ENCODE measurements at places on chromosomes 16 and 17.
A peak's percentile ranks its signal among the peaks of the same experiment; 100 is the strongest.

- no peak for DNase-seq
These were observed 89.4 kb downstream of the ADCY9 start for GRCh38 chr16:4026854-4027253.

DNA sequence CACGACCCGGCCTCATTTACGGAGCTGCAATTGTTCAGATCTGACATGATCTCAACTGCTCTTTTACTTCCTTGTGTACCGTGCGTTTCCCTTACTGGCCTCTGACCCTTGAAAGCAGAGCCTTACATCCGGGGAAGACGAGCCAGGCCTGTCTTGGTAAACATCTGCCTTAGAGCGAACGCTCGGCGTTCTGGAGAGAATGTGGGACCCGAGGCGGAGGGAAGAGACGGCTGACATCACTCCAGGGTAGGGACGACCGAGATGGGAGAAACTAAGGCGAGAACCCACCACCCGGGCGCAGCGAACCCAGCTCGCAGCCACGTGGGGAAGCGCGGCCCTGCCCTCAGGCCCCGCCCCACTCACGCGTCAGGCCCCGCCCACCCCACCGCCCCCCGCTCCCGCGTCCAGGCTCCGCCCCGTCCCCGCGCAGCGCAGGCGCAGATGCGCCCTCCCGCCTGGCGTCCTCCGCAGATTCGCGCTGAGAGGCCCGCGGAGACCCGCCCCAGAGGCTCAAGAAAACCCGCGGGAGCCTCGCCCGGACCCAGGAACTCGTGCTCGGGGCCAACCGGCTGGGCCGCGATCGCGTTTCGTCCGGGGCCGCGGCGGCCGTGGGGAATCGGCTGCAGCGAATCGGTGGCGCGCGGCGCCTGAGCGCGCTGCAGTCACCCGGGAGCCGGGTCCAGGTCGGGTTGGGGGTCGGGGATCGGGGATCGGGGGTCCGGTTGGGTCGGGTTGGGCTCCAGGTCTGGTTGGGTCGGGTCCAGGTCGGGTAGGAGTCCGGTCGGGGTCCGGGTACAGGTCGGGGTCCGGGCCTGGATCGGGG lies at the start of gene TELO2:
Gene TELO2, plus strand, starts transcription at position 438 of the 823 bp plus-strand sequence. CDS start 922 bp downstream, outside the sequence.
- DNase-seq, result peak; percentile 81

GRCh38 chr17:50818261-50818660 lies 17.1 kb upstream of the WFIKKN2 start:
- DNase-seq, result no peak

DNA sequence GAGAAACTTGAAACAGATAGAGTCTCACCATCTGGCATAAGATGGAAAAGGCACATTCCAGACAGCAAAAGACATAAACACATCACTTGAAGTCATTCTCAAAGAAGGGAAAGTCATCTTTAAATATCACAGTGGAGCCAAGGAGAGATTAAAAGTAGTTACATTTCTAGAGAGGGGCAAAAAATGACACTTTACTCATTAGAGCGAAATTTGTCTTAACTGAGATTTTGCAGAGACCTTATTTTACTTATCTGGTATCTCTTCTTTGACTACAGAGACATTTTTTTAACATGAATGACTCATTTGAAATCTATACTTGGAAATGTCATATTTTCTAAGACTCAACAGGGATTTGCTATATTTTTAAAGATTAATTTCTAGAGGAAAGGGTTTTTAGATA lies 339.0 kb upstream of the KIF2B start:
- DNase-seq, result no peak

All from CD4-positive, alpha-beta T cell treated with Interferon gamma for 1 hour (primary cell).